Stimulated activated CD4-positive, alpha-beta T cell treated with anti-CD3 and anti-CD28 coated beads, Interleukin-1b, Interleukin-23, amount 100 ng/mL, for 1 hour (primary cell): ENCODE measurements at places on chromosomes 7 and 10.

DNA sequence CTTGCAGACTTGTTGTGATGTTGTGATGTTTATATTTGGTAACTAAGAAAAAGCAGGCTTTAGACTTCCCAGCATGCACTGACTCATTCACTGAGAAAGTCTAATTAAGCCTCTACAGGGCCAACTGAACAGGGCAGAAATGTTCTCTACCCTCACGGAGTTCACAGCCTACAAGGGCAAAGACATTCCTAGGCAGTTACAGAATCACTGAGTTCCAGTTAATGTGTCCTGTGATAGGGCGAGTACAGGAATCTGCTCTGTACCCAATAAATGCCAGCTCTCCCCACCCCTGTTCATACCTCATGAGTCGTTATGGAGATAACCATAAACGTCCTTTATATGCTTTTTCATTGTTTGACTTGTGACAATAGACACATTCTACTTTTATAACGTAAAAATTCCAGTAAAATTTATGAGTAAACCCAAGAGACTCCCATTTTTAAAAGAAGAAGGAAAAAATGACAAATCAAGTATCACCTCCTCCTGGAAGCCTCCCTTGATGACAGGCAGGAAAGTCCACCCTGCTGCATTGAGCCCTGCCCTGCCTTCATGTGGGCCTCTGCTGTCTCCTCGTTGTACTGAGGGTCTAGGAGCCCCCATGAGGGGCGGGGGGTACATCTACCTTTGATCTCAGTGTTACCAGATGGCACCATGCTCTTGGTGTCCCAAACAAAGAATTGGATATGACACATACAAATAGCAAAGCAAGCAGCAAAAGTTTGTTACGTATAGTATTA lies 14.3 kb downstream of the MUC12 start:
- no peak for DNase-seq

DNA sequence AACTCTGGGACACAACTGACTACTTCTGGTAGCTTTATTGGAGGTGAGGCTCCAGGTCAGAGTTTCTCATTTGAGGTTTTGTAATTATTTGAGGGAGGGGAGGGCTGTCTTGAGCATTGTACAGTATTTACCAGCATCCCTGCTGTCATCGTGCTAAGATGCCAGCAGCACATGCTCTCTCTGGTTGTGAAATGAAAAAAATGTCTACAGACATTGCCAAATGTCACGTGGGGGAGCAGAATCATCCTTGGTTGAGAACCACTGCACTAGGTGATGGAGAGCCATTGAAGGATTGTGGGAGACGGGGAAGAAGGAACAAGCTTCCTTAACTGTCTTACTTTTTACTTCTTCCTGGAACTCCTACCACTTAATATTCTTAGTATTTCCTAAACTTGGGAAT lies 5.0 kb downstream of the SEPTIN7 start:
- no peak for DNase-seq

DNA sequence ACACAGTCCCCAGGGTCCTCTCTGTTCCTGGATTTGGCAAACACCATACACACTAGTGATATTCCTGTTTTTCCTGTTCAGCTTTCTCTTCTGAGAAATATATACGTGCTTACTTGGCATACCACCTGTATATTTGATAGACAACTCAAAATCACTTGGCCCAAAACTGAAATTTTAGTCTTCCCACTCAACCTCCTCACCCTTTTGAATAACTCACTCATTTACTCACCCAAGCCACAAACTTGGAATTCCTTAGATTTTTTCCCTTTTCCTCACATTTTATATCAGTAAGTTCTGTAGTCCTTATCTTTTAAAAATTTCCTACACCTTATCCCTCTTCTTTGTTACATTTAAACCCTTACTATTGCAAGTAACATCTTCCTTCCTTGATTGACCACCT lies 143.4 kb downstream of the PPP1R3A start:
- DNase-seq: no peak

DNA sequence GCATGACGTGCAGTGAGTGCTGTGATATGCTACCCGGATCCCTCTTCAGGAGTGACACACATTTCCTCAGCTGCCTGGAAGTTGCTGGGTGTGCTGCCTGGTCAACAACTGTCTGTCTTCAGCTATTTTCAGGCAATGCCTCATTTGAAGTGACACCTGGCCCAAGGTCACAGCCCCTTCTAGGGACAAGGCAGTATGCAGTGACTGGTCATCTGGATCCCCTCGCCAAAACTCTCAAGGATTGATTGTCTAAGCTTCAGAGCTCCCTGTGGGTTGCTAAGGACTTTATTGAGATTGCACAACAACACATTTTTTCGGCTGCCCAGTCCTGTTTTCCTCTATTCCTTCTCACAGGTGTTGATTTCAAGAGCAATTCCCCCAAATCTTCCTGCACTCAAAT lies 108.8 kb downstream of the GNAI1 start:
- DNase-seq: no peak

GRCh38 chr10:27687743-27688142 lies 57.9 kb downstream of the MKX start:
- no peak for DNase-seq

DNA sequence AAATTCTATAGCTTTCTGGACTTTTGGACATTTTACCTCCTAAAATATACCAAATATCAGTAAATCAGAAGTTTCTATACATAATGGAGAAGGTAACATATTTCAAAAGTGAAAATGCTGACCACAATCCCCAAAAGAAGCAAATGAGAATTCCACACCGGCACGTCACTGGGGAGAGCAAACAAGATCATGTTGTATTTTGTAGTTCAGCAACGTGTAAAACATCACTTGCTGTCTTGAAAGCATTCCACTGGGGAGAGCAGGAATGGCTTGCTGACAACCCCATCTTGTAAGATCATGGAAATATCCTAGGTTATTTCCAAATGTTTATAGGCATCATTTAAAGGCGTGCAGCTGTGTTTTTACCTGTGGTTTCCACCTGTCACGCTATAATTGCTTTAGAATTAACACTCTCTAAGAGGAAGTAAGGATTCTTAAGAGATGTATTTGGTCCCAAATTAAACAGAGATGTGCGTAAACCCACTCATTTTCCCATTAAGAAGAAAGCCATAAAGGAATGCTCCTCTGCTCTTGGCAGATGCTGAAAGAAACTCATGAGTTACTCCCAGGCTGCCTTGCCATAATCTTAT lies 397.1 kb upstream of the POT1 start:
- no peak for DNase-seq

- no peak for DNase-seq
Measured at GRCh38 chr7:85686401-85687181, 499.7 kb upstream of the SEMA3D start.
